SIG-M5 (cell line): ENCODE measurements at places on chromosomes 3 and 15.

DNA sequence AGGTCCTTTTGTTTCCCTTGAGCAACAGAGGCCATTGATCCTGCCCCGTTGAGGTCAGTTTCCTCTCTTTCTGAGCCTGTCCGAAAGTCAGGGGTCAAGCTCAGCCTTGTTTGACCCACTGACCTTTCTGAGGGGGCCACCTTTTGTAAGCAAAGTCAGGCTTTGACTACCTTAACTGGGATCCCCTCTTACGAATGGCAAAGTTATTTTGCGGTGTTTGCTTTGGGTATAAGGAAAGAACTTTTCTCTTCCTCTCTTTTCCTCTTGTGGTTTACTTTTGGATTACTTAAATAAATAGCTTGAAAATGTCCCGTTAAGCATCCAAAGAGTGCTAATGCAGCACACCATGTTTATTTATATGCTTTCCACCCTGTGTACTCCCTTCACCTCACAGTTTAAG is 340.6 kb downstream of the THSD4 start:
- DNase-seq = no peak

DNA sequence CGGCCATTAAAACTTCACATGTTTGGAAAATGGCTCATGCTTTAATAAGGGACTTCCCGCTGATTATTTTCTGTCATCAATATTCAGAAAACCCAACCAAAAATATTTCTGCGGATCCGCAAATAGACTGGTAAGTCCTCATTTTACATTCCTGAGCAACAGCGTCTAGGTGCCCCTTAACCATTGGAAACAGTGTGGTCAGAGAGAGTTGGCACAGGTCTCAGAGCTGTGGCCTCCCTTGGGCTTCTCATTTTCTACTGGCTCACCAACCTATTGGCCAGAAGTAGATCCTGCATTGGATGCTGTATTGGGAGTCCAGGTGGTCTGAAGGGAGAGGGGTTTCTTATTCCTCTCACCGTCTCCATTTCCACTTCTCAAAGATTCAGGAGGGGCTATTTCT is 348.1 kb upstream of the DCBLD2 start:
- no peak for DNase-seq

GRCh38 chr3:14278799-14279625 is 100.4 kb downstream of the LSM3 start:
- no peak for DNase-seq

GRCh38 chr3:116947148-116947547 is 237.6 kb downstream of the TUSC7 start:
- no peak for DNase-seq

DNA sequence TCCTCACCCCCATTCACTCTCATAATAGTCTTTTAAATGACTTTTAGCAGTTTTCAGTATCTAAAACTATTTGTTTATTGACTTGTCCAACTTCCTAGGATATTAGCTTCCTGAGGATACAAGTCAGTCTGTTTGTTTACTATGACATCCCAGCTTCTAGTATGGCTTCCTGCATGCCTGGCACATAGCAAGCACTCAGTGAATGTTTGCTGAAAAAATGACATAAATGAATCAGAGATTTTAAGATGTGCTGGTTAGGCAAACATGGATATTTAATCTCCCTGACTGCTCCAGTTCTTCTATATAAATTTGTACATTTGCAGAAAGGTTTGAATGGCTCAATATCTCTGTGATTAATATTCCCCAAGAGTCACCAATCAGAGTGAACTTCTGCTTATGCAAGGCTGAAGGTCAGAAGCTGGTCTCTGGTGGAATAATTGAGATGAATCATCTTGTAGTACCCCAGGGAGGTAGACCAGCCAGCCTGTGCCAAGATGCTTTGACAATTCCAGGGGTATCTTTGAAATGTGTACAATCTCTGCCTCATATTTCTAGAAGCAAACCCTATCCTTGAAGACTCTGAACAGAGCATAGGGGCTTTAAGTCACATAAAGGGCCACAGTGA is 219.0 kb upstream of the LMCD1 start:
- no peak for DNase-seq

DNA sequence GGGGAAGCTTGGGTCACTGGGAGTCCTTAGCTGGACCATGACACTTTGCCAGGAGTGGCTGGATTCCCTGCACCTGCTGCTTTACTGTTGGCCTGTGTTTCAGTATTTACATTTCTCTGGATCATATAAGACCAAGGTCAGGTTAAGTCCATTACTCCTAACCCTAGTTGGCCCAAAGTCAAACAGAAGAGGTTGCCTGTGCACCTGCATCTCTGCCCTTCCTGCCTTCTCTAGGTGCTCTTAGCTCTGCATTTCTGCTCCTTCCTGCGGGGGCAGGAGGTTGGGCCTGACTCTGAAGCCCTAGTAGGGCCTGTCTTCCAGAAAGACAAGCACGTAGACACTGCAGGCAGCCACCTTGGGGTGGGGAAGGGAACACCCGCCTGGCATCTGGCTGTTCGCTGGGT is 124.3 kb downstream of the RPLP1 start:
- no peak for DNase-seq

GRCh38 chr3:85342915-85343314 is 384.1 kb downstream of the CADM2 start:
- no peak for DNase-seq

DNA sequence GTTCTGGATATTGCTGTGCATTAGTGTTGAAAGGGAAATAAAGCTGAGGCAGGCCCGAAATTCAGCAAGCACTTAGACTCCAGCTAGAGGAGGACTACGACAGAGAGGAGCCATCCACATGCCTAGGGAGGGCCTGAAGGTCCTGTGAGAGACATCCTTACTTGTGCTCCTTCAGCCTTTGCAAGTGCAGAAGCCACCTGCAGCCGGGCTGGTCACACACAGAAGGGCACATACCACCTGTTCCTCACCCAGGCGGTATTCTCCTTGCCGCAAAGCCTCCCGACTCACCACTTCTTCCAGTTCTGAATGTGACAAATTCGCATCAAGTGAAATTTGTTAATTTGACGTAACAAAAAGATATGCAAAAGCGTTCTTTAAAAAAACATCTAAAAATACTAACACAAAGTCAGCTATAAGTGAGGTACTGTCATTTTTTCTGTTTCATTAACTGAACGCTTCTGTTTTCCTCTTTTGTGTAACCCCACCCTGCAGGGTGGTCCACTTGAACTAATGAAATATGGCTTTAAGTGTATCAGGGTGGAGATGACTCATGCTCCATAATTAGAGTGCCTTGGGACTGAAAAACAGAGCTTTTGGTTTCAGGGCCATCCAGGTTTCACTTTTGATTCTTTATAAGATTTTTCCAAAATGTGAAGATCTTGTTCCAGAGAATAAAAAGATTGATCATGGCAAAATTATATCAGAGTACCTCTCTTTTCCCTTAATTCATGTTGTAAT is 467.9 kb upstream of the ATP11B start:
- DNase-seq = no peak

DNA sequence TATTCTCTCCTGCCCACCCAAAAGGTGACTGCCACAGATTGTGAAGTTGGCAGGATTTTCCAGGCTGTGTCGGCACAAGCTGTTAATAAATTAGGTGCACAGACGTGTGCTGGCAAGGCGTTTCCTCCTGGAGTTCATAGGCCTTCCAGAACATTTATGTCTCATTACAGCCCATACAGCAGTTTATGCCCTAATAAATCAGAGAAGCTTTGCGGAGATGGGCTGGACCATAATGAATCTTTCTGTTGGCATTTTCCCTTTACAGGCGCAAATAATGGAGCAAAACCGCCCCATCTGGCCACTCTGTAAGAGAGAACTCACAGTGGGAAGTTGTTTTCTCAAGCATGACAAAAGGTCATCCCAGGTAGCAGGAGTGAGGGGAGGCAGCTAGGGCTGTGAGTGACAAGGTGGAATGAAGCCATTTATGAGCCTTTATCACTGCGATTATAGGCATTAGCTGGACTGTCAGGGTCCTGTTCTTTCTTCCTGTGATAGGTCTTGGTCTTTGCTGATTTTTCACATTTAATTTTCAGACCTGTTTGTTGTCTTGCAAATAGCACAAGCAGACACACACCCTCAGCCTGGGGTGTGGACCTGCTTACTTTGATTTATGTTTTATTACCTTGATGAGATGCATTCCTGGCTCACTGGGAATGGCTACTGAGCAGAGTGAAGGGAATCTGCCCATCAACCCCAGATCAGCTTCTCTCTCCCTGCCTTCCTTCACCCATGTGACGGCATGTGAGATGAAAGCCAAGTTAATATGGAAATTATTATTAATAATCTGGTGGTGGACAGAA is 257.5 kb downstream of the LRTM1 start:
- no peak for DNase-seq

GRCh38 chr3:30527720-30528119 is 78.7 kb upstream of the TGFBR2 start:
- no peak for DNase-seq

- no peak for DNase-seq
Observed at GRCh38 chr15:57551715-57552677, 39.7 kb upstream of the MYZAP start.

DNA sequence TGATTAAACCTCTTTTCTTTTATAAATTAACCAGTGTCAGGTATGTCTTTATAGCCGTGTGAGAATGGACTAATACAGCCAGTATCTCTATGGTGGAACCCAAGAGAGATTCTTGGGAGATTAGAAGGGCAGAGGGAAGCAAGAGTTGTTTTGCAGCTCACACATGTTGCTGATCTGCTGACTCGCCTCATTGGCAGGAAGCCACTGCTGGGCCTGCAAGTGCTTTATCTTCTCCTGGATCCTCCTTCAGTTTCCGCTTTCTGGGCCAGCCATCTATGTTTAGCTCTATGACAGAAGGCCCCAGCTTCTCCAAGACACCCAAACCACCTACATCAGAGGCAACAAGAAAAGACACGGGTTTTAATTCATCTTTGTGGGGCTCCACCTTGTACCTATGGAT is 23.4 kb upstream of the GALNT15 start:
- no peak for DNase-seq

DNA sequence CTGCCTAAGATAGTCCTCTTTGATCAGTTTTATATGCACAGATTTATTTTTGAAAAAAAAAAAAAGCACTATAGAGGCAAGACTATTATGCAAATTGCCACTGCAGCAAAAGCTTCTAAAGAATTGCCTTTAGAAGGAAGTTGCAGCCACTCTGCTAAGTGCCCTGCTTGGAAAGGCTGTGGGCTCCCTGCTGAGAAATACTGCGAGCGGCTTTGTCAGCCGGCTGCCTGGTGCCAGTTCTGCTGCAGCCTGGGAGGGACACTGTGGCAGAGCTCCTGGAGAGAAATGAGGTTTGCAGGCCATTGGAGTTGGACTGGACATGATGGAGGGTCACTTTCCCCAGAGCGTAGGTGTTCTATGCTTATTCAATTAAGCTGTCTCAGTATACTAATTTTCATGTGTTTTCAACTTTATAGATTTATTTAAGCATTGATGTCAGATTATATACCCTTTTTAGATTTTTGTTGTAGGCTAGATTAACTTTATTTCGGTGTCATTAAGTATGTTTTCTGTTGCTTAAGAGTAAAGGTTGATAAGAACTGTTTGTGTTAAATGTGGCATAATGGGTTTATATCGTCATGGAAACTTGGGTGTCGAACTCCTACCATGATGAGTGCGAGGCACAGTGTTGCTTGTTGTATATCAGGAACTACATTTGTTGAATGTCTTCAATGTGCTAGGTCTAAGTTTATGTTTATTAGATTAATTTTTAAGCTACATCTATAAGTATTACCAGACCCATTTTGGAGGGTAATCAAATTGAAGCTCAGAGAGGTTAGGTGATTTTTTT is 6.6 kb downstream of the MAP2K5 start:
- DNase-seq = no peak

DNA sequence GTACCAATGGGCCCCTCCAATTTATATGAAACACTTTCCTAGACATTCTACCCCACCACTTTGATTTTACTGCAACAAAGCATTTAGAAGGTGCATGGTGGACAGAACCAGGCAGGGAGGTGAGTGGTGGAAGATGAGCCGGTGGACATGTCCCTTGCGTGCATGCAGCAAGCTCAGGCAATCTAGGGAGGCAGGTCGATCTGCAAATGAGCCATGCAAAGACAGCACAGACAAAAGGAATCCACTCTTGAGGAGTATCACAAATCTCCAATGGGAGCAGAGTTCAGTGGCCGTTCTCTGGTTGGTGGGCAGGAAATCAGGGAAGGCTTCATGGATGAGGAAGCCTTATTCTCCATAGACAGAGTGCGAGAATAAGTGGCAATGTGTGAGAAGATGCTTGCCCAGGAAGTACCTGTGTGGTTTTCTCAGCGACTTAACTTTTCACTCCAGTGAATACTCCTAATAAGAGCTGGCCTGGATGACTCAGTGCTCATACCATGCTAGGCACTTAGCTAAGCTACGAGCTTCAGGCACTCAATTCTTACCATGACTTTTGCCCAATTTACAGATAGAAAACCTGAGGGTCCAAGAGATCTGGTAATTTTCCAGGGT is 152.5 kb downstream of the FOXP1 start:
- no peak for DNase-seq

- DNase-seq = no peak
Observed at GRCh38 chr3:125143982-125144652, 68.4 kb downstream of the SLC12A8 start.

- no peak for DNase-seq
Observed at GRCh38 chr15:45612790-45613415, 21.9 kb upstream of the SQOR start.

- DNase-seq = no peak
Observed at GRCh38 chr15:90565866-90566265, 36.1 kb downstream of the CRTC3 start.

DNA sequence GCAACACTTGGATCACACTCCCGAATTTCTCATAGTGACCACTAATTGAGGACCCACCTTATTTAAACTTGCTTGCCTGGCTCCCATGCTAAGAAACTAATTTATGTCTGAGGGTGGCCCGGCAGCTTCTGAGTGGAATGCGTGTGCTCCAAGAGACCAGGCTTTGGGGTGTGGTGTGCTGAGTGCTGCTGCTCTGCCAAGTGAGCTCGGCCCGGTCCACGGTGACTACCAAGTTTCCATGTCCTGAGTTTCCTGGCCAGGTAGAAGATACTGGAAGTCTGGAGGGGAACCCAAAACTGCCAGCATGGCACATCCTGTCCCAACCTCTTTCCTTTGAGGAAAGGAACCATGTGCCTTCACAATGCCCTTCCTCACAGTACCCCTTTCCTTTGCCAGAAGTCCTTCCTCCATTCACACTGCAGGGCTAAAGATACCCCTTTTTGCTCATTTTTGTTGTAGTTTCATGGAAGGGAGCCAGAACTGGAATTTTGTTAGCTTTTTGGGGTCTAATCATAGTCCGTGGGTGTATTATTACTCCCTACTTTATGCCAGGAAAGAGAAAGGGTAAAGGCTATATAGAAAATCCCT is 59.1 kb upstream of the ACAD9 start:
- no peak for DNase-seq

- DNase-seq = no peak
Observed at GRCh38 chr15:26280281-26280680, 417.2 kb upstream of the ATP10A start.

GRCh38 chr3:42731476-42732195 is 29.0 kb upstream of the HHATL start:
- no peak for DNase-seq

- no peak for DNase-seq
Observed at GRCh38 chr3:122942239-122942638, 85.3 kb downstream of the SEMA5B start.

DNA sequence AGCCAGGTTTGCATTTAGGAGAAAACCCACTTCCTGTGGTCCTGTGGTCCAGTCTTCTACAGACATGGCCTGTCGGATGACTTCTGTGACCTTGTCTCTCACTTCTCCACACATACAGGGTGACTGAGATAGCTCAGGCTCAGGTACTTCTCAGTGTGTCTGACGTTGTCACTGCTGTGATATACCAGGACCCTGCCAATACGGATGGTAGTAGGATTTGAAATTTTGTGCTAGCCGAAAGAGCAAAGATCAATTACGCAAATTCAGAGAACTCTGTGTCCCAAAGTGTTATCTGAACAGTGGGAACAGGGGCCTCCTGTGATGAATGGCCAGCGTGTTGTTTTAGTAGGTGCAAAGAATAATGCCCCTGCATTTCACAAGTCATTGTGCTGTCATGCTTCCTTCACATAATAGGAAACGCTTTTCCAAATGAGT is 128.9 kb downstream of the MCTP2 start:
- DNase-seq = no peak
